ENCODE measurements at places on chromosomes 7 and 10.

DNA sequence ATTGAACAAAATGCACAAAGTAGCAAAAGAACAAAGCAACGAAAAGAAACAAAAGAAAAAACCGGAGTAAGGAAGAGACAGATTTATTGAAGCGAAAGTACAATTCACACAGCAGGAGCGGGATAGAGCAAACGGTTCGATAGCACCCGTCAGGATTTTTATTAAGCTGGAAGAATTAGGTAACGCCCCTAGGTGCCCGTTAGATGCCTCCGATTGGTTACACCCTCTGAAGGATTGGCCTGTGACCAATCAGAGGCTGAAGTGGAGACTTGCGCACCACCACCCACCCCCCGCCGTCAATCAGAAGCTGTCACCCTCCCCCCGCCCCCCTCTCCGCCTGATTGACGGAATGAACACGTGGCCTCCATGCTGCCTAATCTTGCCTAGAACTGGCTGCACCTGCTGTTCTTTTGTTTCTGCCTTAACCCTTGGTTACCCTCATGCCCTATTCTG is 16.8 kb downstream of the OCM2 start:
- peak; percentile 96 for DNase-seq

GRCh38 chr10:104581884-104582601 is 59.0 kb upstream of the SORCS3 start:
- no peak for DNase-seq

DNA sequence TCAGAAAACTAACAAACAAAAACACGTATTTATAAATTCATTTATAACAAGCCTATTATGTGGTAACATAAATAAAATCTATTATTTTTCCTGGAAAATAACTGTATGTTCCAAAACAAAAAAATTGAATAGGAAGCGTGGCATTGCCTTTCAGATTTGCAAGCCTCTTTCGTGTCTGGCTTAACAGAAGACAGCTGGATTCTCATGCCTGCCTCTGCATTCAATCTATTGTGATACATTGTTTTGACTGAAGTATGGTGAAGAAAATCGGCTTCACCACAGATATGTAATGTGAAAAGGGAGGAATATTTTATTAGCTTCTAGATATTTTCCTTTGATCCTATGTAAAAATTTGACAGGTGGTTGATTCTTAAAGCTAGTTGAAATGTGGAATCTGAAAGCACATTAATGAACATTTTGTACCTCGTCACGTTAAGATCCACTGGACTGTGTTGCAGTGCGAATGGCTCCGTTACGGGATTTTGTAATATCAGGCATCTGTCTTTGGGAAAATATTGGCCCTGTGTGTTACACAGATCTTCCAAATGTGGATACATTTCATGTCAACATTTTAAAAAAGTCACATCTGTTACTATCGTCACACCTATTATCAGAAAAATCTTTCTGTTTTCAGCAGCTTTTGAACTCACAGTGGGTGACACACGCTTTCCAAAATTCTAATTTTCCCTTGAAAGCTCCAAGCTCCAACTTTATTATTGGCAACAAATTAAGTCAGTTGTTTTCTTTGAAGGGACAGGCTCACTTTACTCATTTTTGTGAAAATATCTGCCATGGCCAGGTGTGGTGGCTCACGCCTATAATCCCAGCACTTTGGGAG is 26.2 kb downstream of the PALD1 start:
- DNase-seq, result no peak

DNA sequence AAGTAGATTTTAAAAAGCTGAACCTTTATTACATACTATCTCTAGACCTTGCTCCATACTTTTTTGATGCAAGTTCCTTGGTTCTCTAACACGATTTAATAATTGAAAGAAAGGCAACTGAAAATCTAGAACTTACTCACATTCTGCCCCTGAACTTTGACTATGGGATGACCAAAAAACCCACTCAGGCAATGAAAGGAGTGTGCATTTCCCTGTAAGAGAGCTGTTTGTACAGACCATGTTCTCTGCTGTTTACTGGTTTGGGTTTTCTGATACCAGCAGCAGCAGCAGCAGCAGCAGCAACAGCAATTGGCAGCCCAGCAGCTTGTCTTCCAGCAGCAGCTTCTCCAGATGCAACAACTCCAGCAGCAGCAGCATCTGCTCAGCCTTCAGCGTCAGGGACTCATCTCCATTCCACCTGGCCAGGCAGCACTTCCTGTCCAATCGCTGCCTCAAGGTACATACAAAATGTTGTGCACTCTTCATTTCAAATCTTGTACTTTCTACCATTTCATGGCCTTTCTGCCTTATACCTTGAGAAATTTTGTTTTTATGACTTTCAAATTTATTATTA is 216.7 kb downstream of the FOXP2 start:
- peak; percentile 75 for DNase-seq

DNA sequence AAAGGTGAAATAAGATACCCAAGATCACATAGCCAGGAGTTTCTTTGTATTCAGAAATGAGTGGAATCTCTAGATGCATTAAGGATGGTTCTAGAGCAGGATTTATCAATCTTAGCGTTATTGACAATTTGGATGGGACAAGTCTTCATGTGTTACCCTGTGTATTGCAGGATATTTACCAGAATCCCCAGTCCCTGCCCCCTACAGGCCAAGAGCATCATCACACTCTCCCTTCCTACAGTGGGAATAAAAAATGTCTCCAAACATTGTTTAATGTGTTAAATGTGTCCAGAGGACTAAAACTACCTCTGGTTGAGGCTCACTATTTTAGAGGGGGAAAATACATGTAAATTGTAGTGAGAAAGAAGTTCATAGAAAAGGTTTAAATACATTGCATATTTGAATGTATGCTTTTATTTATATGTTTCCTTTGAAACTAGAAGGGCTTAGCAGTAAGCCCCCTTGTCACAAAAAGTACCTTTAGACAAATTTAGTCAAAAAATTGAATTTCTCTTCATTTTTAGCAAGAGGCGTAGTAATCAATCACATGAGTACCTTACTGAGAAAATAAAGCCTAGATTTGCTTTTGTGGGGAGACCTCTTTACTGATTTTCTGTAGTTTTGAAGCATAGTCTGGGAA is 141.2 kb downstream of the MLLT10 start:
- DNase-seq, result peak; percentile 40

Data from NCI-H146 (cell line).